ENCODE measurements at places on chromosomes 5 and 9. TPM values are rescaled to one million over a fixed set of nuclear protein-coding genes. Genes with fewer than 3 reads are reported as not detected.

FABP6 gene
- not detected for polyA plus RNA-seq

CDC42SE2 gene
- 22.7 TPM for polyA plus RNA-seq

SH2D3C gene
- 28.2 TPM for polyA plus RNA-seq

TAF11L9 gene
- not detected for polyA plus RNA-seq

GPR151 gene
- polyA plus RNA-seq = not detected

GRCh38 chr9:72309364-72310133, 55.5 kb downstream of the ZFAND5 start:
- DNase-seq = no peak

DNA sequence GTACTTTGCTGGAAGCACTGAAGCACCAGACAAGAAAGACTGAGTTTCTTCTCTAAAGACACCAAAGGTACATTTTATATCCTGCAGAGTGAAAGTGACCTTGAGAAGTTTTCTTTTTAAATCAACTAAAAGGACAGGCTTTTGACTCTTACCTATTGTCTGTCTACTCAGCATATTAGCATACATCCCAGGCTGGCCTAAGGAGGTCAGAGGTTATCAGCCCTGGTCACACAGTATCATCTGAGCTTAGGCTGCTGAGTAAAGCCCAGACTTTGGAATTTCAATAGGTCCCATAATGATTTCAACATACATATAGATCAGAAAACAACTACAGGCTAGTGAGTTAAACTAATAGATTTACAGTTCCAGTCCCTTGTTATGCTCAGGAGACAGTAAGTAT, 10.1 kb upstream of the CDH9 start:
- no peak for DNase-seq

GRCh38 chr9:75033791-75034473, 5.8 kb upstream of the CARNMT1 start:
- DNase-seq = no peak

GRCh38 chr5:147098233-147098790, 136.5 kb upstream of the STK32A start:
- DNase-seq = peak; percentile 37

- DNase-seq = no peak
These were observed 15.1 kb downstream of the PLK2 start for GRCh38 chr5:58444805-58445204.

DNA sequence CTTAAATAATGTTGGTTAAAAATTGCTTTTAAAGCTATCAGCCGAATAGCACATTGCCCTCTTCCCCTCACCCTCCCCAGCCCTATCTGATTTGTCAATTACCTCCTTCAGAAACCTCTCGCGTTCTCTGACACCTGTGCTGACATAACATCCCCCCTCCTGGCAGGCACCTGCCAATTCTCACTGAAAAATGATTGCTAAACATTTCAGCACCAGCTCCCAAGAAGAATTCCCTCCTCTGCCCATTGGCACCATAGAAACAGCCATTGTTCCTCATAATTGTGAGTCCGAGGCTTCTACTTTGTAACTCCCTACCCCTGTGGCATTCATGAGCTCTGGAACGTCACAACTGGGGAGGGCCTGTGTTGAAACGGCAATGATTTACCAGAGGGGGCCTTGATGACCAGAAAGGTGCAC, 20.2 kb downstream of the CDH6 start:
- DNase-seq = no peak

DNA sequence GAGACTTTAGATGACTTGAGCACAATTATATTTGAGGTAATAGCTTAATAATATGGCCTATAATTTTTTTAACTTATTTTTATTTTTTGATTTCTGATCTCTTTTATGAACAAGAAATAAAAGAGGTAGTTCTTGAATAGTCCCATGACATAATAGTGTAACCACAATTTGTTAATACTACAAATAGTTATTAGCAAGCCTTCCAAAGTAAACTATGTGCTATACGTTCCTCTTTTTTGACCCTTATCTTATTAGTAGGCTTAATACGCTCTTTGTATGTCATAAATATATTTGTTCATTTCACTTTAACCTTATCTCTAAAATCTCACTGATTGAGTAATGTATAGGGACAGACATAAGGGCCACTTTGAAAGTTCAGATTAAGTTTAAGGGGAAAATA, 78.7 kb upstream of the NR4A3 start:
- no peak for DNase-seq

- no peak for DNase-seq
These were observed 221.7 kb upstream of the PPP1R2B start for GRCh38 chr5:156628421-156628820.

GRCh38 chr5:168125445-168126199, 165.8 kb upstream of the WWC1 start:
- no peak for DNase-seq

DNA sequence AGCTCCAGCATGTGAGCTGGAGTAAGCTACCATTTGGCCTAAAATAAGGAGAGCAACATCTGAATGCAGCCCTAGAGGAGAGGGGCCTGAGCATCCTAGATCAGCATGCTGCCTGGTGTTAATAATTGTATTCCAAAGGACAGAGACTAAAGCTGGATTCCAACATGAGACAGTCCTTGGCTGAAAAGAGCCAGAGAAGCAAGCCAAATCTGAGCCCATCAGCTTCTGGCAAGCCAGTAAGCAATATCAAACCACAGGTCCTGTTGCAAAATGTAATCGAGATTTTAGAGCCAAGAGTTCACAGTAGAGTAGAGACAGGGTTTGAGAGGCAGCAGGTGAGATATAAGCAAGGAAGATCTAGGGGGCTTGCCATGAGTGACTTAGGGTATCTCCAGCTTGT, 42.3 kb upstream of the DMAC1 start:
- no peak for DNase-seq

Measured in hindlimb muscle (tissue), 1 donor.